ENCODE measurements at places on chromosomes 5 and 9. TPM values are rescaled to one million over a fixed set of nuclear protein-coding genes. Genes with fewer than 3 reads are reported as not detected.

Gene NR2F1
- total RNA-seq = 63.9 TPM

Gene GKAP1
- total RNA-seq = 1.3 TPM

Gene PCDHAC2
- 0.32 TPM for total RNA-seq

Gene FBXL7
- 23.9 TPM for total RNA-seq

Gene SPINK6
- total RNA-seq = not detected

Gene DHFR
- total RNA-seq = 20.6 TPM

Gene SNCB
- 1.1 TPM for total RNA-seq

Gene SPATA31D4
- total RNA-seq = not detected

Gene DOK3
- total RNA-seq = 3.4 TPM

Gene CAMK4
- 0.32 TPM for total RNA-seq

Gene ANKRD31
- under 0.01 TPM for total RNA-seq

Gene GDNF
- total RNA-seq = not detected

Gene CIZ1
- total RNA-seq = 16.4 TPM

Gene GPR150
- total RNA-seq = not detected

Gene MLANA
- not detected for total RNA-seq

Gene FOXD4L3
- not detected for total RNA-seq

Gene PCA3
- under 0.01 TPM for total RNA-seq

Gene ADRB2
- 9.4 TPM for total RNA-seq

Gene GNA14
- total RNA-seq = 2.6 TPM

Gene PCDHA10
- total RNA-seq = 0.13 TPM

Gene CDX1
- total RNA-seq = not detected

Gene CDH6
- 0.19 TPM for total RNA-seq

Gene SEMA5A
- total RNA-seq = 0.31 TPM

Gene RANBP17
- total RNA-seq = 5.5 TPM

Gene PCDHA12
- not detected for total RNA-seq

Gene CERCAM
- 9.6 TPM for total RNA-seq
